Smooth muscle cell of the umbilical artery (primary cell): ENCODE measurements at places on chromosomes 5 and 9. TPM values are rescaled to one million over a fixed set of nuclear protein-coding genes. Genes with fewer than 3 reads are reported as not detected.

CDH12 gene
- not detected in 2 replicates for total RNA-seq

SHC3 gene
- total RNA-seq: 63.2 and 79.2 TPM in 2 replicates

SH3TC2 gene
- 1.2 TPM in 2 replicates for total RNA-seq

N4BP3 gene
- total RNA-seq: under 0.01 and 0.46 TPM in 2 replicates

BNC2 gene
- 20.6 and 30.3 TPM in 2 replicates for total RNA-seq
